NCI-H2081 (cell line): ENCODE measurements at places on chromosomes 1 and 21.
A peak's percentile ranks its signal among the peaks of the same experiment; 100 is the strongest.

DNA sequence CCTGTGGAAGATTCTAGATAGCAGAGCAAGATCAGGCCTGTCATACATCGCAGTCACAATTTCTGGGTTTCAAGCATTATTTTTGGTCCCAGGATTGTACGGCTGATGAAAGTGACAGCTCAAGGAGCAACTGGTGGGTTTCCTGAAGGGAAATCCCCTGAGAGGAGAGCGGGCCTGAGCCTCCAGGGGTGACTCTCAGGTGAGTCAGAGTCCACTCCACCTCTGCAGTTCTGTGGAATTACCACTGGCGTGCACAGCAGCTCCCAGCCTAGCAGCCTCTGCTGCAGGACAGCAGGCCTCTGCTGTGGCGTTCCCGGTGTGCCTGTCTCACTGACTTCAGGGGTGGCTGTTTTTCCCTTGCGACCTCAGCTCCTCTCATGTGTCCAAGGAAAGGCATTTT lies 24.4 kb downstream of the SLC66A1 start:
- no peak for DNase-seq

DNA sequence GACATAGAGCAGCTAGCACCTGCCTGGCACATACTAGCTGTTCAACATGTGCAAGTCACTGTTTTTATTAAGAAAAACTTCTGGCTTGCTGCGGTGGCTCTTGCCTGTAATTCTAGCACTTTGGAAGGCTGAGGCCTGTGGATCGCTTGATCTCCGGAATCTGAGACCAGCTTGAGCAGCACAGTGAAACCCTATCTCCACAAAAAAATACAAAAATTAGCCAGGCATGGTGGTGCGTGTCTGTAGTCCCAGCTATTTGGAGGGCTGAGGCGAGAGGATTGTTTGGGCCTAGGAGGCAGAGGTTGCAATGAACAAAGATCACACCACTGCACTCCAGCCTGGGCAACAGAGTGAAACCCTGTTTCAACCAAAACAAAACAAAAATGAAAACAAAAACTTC lies 27.7 kb upstream of the C8B start:
- DNase-seq: no peak

DNA sequence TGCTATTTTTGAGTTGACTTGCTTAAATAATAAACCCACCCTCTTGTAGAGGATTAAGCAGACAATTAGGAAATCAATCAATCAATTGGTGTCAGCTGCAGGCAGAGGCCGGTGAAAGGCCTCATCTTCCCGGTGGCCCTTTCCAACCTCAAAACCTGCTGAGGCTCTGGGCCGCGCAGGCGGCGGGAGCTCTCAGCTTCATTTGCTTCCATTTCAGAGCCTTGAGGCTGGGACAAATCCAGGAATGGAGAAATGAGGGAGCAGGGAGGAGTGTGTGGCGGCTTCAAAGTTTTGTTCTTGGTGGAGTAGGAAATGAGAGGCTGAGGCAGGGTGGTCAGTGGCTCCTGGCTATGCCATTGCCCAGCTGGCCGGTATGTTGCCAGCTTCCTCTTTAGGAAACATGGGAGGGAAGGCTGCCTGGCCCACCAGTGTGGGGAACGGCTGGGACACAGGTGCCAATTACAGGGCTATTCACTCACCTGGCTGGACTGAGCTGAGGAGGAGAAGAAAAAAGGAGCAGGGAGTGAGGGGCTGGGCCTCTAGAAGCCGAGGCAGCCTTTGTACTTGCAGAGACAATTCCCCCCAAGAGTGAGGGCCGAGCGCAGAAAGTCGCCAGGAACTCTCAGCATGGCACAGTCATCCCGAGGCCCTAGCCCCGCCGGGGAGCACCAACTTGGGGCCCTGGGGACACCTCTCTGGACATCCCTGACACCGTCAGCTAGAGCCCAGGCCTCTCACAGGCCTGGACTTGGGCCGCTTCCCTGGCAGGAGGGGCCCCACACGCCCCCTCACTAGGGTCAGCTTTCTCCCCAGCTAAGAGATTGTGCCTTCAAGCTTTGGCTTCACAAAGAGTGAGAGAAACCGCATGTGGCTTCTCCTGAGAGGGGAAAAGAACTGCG lies 4.4 kb downstream of the POU3F1 start:
- DNase-seq: no peak

DNA sequence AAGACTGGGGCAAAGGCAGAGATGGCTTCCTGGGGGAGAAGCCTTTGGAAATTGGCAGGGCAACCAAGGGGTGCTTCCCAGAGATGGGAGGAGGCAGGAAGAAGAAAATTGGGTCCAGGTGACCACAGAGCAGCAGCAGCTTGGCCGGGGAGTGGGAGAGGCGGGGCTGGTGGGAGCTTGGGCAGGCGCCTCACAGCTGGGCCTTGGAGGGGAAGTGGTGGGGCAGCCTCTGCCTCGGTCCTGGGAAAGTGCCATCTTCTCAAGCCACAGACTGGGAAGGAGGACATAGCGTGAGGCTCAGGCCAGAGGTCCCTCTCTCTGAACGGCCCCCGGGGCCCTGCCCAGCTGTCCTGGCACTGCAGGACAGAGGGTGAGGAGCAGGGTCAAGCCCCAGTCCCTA lies 24.0 kb upstream of the WASF2 start:
- DNase-seq: no peak

GRCh38 chr1:18041102-18041501 lies 66.5 kb upstream of the IGSF21 start:
- DNase-seq: no peak

DNA sequence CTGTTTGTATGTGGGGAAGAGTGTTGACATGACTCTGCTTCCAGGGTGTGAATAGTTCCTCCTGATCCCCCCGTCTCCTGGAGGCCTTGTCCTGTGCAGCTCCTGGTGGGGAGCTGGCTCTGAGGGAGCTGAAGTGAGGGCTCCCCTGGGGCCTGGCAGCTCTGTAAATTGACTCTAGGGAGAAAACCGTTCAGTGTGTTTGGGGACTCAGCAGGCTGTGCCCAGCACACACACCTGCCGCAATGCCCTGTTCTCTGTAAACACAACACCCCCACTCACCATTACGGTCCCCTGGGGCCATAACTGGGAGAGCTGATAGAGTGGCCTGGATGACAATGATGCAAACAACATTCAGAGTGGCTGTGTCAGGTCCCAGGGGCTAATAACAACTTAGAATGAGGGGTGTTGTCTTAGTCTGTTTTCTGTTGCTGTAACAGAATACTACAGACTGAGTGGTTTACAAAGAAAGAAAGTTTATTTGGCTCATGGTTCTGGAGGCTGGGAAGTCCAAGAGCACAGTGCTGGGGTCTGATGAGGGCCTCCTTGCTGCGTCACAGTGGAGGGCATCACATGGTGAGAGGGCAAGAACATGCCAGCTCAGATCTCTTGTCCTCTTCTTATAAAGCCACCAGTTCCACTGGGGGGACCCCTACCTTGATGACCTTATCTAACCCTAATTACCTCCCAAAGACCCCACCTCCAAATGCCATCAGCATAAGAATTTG lies 15.3 kb downstream of the ADORA1 start:
- DNase-seq: peak; percentile 99

GRCh38 chr1:65992831-65993271 lies 200.2 kb downstream of the PDE4B start:
- no peak for DNase-seq

DNA sequence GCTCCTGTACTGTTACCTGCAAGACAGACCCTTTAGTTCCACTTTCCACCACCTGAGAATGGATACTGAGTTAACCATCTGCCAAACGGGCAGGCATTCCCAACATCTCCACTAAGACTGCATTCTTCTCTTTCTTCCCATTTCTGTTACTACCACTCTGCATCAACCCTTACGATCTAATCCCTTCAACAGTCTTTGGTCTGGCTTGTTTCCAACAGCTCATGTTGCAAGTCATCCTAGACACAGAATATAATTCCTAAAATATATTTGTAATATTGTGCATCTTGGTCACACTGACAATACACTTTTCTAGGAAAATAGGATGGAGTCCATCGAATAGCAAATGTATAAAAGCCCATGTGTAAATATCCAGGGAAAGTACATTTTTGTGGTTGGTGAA lies 166.7 kb downstream of the SIPA1L2 start:
- DNase-seq: no peak

DNA sequence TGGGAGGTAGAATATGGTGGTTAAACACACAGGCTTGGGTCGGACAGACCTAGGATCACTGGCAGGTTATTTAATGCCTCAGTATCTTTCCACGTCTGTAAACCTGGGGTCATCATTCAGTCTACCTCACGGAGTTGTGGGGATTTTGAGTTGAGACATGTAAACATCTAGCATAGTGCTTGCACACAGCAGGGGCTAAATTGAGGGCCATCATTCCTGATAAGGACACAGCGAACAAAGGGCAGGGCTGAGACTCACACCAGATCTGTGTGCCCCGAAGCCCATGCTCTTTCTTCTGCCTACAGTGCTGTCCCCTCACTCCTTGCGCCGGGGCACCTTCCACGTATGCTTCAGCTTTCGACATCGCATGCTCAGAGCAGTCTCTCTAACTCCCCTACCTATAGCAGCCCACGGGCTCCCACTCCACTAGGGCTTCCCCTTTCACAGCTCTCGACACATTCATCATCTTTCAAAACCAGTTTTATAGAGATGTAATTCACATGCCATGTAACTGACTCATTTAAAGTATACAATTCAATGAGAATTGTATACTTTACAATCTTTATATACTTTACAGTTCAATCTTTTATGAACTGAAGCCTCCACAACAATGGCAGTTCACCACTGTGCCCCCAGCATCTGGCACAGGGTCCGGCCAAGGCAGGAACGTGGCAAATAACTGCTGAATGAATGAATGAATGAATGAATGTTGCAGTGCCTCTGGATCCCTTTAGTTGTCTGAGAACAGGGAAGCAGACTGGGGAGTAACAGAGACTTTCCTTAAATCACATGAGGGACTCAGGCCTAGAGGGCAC lies 48.0 kb downstream of the GPR161 start:
- DNase-seq: no peak
